ENCODE measurements at places on chromosomes 16 and 17. TPM values are rescaled to one million over a fixed set of nuclear protein-coding genes. Genes with fewer than 3 reads are reported as not detected.

DNA sequence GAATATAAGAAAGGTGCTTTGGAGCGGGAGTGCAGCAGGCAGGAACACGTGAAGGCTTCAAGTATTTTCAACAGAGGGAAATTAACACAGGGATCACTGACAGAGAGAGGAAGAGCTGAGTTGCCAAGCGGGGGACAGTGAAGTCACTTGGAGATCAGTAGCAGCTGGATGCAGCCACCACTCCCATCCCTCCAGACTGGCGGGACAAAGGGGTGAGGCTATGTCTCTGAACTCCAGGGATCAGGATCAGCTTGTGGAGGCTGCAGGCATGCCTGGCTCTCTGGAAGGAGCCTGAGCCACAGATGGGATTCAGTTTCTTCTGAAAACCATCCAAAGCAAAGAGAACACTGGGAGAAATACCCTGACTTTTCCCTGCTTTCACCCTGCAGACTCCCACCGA is 113.7 kb upstream of the IRX3 start:
- H3K27me3 ChIP-seq, result no peaks in the 10 kb centered on the region
- no peaks in the 10 kb centered on the region for H3K4me1 ChIP-seq
- H3K36me3 ChIP-seq, result no peaks in the 10 kb centered on the region
- no peak overlapping the region for H3K27ac ChIP-seq
- no peak overlapping the region for H3K4me3 ChIP-seq

The CTRB1 gene
- total RNA-seq, result not detected

The NOD2 gene
- total RNA-seq, result not detected

- no peaks in the 10 kb centered on the region for H3K36me3 ChIP-seq
- no peaks in the 10 kb centered on the region for H3K27me3 ChIP-seq
- H3K4me1 ChIP-seq, result no peaks in the 10 kb centered on the region
- no peak overlapping the region for H3K4me3 ChIP-seq
- no peak for DNase-seq
Measured at GRCh38 chr16:4347010-4347409, 4.1 kb downstream of the PAM16 start.

GRCh38 chr16:84483882-84484565 is 20.4 kb downstream of the MEAK7 start:
- H3K36me3 ChIP-seq, result no peaks in the 10 kb centered on the region
- H3K27ac ChIP-seq, result no peak overlapping the region
- H3K27me3 ChIP-seq, result no peaks in the 10 kb centered on the region
- DNase-seq, result no peak
- no peak overlapping the region for H3K4me3 ChIP-seq
- no peaks in the 10 kb centered on the region for H3K4me1 ChIP-seq

- DNase-seq, result no peak
- H3K27ac ChIP-seq, result no peak overlapping the region
- no peaks in the 10 kb centered on the region for H3K36me3 ChIP-seq
- no peak overlapping the region for H3K4me3 ChIP-seq
Measured at GRCh38 chr17:21680366-21680765, 12.0 kb upstream of the KCNJ18 start.

GRCh38 chr16:66229651-66230050 is 136.8 kb upstream of the CDH5 start:
- DNase-seq, result no peak
- no peak overlapping the region for H3K27ac ChIP-seq
- H3K27me3 ChIP-seq, result no peaks in the 10 kb centered on the region
- H3K4me3 ChIP-seq, result no peak overlapping the region
- H3K36me3 ChIP-seq, result no peaks in the 10 kb centered on the region
- H3K4me1 ChIP-seq, result no peaks in the 10 kb centered on the region
